ENCODE measurements at places on chromosomes 4 and X.

DNA sequence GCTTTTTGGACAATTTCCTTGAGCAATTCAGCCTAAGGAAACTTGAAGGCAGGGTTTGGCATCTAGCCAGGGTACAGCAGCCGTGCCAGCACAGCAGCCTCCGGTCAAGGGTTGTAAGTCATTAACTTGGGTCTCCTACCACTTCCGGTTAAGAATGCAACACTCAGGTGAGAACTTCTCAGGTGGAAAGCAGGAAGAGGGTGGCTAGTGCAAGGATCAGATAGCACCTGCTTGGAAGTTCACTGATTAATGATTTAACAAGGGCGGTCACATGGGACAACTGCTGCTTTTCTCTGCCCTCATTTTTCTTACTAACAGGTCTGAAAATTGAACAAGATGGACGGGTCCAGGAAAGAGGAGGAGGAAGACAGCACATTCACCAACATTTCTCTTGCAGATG, 30.1 kb upstream of the SCOC start:
- no peak for DNase-seq

DNA sequence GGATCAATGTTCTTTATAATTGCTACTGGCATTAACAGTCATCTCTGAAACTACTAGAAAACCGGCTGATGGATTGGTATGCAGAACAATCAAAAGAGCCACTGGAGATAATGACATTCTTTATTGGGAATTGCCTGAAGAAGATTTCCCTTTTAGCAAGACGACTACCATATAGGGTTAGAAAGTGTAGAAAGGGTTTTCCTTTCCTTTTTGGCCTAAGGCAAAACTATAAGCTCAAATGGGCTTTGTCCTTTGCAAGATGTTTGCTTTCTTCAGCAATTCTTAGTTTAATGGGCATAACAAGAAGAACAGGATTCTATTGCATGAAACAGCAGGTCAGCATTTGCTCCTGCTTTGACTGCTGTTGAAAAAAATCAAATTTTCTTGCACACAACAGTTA, 214.2 kb upstream of the PCDH10 start:
- DNase-seq = no peak

- no peak for DNase-seq
Measured at GRCh38 chr4:153131596-153131995, 72.6 kb upstream of the TRIM2 start.

DNA sequence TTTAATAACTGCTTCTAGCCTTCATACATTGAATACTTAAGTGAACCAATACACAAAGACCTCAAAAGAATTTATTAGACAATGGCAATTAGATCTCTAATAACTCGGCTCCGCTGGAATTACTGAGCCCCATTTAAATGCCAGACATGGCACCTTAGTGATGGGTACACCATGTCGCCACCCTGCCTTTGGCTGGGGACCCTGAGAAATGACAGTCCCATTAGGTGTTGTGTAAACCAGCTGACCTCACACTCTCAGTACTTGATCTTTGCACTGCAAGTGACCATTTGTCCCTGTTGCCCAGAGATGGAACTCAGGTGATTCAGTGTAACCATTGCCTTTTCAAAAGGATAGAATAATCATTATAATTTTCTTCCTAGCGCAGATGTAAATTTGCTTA, 144.6 kb upstream of the SMARCAD1 start:
- DNase-seq = no peak

DNA sequence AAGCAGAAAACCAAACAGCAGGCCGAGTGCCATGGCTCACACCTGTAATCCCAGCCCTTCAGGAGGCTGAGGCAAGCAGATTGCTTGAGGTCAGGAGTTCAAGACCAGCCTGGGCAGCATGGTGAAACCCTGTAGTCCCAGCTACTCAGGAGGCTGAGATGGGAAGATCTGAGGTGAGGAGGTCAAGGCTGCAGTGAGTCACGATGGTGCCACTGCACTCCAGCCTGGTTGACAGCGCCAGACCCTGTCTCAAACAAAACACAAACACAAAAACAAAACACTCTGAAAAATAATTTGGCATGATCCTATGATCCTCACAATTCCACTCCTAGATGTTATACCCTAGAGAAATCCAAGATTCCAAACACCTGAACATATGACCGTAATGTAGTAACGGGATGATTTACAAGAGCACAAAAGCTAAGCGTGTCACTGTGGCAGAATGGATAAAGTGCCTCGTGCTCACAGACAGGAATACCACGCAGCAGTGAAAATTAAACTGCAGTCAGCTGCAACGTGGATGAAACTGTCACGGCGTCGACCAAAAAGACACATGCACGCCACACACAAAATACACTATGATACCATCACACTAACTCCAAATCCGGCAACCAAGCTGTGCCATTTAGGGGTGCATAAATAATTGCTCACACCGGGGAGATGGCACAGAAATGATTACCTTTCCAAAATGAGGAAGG, 1.7 kb downstream of the NELFA start:
- DNase-seq = no peak

GRCh38 chr4:15714646-15715435, 12.0 kb downstream of the BST1 start:
- no peak for DNase-seq

DNA sequence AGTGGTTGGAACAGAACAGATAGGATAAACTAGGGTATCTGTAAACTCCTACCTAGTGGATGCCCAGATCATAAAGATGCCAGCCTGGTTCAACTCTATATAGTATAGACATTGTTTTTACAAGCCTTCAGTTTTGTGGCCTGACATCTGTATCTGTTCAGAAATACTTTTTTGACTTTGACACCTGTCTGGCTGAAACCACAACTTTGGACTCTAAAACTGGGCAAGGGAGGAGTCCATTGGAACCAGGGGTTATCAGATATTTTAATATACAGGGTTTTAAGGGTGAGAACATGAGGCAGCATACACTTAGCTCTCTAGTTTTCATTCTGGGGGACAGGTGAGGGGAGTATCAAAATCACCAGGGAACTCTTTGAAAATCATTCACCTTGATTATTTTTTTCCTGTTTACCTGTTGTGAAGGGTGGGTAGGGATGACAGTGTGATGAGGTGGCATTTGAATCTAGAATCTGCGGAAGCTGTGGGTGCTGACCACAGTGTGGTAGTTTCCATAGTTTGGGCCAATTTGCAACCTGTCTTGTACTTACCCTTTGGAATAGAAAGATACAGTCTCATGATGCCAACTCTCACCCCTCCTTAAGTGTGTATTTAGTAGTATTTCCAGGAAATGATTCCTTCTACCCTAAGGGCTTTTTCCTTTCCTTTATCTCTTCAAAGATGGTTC, 20.6 kb downstream of the GAB1 start:
- DNase-seq = peak; percentile 14

Data from activated CD4-positive, alpha-beta T cell treated with anti-CD3 and anti-CD28 coated beads, Interleukin-2, Interleukin-6, amounts not matched to agents 100 ng/mL and 50 ng/mL, durations not matched to agents 16 hours and 8 hours (primary cell).